ENCODE measurements at places on chromosomes 4 and X. TPM values are rescaled to one million over a fixed set of nuclear protein-coding genes. Genes with fewer than 3 reads are reported as not detected.

SLC39A8 gene
- 0.13 TPM for polyA plus RNA-seq

GABRB1 gene
- not detected for polyA plus RNA-seq

LANCL3 gene
- not detected for polyA plus RNA-seq

ADH1C gene
- not detected for polyA plus RNA-seq

SNCA gene
- not detected for polyA plus RNA-seq

RHOH gene
- polyA plus RNA-seq, result 0.57 TPM
